ENCODE measurements at places on chromosomes 7 and 10. TPM values are rescaled to one million over a fixed set of nuclear protein-coding genes. Genes with fewer than 3 reads are reported as not detected.

GRCh38 chr7:22255342-22255741, 101.6 kb downstream of the RAPGEF5 start:
- no peak for ATAC-seq

GRCh38 chr7:12731214-12731656, 43.8 kb downstream of the ARL4A start:
- ATAC-seq = peak; percentile 93

GRCh38 chr10:114714281-114714741, 56.2 kb upstream of the ABLIM1 start:
- peak; percentile 75 for ATAC-seq

DNA sequence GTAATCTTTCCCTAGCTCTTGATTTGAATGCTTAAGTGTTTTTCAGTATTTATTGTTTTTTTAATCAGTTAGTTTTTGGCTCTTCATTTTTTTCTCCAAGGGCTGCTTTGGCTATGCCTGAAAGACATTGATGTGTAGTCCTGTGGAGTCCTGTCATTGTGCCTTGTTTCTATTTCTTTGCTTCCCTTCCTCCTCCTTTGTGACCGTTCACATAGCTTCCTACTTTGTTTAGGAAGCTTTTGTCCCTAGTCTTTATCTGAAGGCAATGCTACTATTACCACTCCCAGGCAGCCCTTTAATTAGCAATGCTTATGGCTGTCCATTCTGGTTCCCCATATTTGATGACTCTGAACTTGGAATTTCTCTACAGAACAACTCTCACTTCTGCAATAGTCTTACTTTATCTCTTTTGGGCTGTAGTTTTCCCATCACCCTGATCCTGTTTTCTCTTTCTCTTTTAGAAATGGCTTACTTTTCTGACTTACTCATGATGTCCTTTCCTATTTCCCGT, 39.9 kb downstream of the ADCYAP1R1 start:
- no peak for ATAC-seq

- no peak for ATAC-seq
Measured at GRCh38 chr10:114017271-114017670, 26.4 kb upstream of the ADRB1 start.

DNA sequence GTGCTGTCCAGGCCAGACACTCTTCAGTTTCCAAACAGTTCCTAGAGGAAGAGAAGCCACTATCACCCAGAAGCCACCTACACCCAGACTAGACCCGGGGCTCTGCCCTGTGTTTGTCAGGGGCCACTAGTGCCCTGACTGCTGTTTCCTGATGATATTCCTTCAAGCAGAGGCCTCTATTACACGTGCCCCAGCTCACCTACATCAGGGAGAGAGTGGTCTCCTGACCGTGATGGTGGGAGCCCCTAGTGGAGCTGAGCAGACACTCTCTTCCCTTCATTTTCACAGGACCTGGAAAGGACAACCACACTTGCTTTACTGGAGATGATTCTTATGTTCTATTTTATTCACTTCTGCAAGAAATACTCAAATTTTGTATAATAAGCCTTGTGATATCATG, 9.2 kb downstream of the ZNF394 start:
- ATAC-seq = no peak

DNA sequence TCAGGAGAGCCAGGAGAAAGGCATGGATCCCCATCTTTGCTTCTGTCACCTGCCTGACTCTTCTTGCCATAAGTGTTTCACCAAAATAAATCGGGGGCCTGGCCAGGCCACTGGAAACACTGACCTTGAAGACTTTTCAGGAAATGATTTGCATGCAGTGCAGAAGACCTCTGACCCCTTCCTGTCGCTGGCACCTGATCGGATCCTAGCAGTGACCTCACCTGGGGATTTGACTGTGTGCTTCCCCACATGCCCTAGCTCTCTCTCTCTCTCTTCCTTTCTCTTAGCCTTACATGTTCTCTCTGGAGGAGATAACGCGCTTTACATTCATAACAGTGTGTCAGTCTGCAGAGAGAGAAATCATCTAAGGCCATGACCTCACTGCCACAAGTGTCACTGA, 243.0 kb downstream of the PRPF18 start:
- ATAC-seq = no peak

The SLC13A4 gene
- total RNA-seq = 3.0 TPM

The MSMB gene
- 0.64 TPM for total RNA-seq
